ENCODE measurements at places on chromosomes 11 and 22.

- no peak for DNase-seq
These were observed 16.4 kb downstream of the PPM1F start for GRCh38 chr22:21936151-21936775.

DNA sequence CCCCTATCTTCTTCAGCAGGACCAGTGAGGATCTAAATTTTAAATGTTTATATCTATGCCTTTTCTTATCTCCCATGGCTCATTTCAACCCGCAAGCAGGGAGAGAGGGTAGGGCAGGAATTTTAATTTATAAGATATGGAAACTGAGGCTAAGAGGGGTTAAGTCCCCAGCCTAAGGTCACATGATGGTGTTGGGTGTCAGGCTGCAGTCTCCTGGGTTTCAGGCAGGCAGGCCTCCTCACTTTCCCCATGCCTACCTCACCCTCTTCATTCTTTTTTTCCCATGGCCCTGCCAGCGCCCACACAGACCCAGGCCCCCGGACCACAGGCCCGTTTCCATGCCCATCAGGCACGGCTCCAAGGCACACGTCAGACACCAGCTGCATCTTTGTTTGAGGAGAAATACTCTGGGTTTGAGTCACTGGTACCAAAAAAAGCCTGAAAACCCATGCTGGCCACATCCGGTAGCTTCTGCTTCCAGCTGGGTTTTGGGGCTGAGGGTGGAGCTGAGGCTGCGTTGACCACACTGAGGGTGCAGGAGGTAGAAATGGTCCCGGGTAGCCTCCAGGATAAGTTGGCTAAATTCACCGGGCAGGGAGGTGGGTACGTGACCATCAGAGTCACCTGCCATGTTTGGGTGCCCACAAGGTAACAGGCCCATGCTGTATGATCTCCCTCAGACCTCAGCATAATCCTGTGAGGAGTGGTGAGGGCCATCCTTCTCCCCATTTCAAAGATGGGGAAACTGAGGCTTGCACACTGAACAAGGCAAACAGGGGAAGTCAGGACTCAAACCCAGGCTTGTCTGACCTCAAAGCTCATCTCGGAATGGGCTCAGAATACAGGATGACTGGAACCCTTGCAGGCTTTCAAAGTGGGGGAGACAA, 7.5 kb downstream of the CRYBB1 start:
- DNase-seq = no peak

GRCh38 chr22:23856721-23857605, 712 bp upstream of the SLC2A11 start:
- no peak for DNase-seq

DNA sequence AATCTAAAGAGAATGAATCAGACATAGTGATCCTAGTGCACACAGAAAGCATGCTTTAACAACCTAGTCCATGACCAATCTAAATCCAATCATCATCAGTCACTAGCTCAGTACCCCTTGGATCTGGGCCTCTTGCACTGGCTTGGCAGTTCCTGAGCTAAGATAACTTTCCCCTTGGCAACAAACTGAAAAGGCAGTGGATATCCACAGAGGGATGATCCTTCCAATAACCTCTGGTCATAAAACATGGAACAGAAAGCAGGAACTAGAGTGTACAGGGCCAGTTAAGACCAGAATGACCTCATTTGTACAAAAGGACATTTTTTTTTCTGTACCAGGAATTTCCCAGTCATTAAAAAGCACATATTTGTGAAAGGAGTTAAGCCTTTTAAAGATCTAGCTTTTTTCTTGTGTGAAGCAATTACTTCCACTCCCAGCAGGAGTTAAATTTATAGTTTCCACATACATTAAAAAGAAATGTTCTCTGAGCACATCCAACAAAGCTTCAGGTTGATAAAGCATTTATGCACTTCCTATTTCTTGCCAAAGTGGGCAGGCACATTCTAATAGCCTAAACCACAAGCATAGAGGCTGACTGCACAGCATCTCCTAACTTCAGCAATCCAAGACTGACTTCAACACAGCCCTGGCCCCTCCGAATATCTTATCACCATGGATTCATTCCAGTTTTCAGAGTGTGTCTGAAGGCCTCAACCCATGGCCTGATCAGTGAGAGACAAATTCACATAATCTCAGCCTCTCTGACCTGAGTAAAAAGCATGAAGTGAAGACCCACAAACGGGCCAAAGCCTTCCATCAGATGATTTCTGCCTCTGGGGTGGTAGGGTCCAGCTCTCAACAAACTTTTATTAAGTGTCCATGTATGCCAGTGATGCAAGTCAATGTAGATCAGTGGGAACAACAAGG, 29.9 kb downstream of the GUCY1A2 start:
- no peak for DNase-seq

DNA sequence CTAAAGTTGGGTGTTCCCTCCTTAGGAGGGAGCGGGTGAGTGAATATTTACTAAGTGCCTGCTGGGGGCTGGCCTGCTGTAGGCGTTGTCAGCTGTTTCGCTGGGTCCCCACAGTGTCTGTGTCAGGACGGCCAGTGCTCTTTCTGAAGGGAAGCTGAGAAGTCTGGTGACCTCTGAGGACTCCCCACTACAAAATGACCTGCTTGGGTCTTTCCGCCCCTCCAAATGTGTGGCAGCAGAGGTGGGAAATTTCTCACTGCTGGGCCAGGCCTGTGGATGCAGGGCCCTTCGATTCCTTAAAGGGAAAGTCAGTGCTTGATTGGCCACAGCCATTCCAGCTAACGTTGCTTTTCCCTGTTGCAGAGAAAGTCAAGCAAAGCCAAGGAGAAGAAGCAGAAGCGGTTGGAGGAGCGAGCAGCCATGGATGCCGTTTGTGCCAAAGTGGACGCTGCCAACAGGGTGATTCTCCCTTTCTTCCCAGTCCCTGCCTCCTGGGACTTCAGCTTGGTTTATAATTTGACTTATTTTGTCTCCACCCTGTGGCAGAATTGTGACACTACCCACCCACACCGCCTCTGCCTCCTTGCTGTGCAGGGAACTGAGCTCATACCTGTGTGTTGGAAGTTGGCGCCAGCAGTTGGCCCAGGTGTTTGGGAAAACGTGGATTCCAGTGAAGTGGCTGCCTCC, 6.8 kb downstream of the NAA40 start:
- no peak for DNase-seq

GRCh38 chr11:120914601-120915000, 109.3 kb upstream of the TBCEL start:
- DNase-seq = no peak
